GM13976 (cell line): ENCODE measurements at places on chromosomes 5 and 9.

GRCh38 chr5:150066901-150067396 is 19.4 kb downstream of the CSF1R start:
- DNase-seq = no peak

GRCh38 chr5:128799945-128800344 is 165.3 kb upstream of the SLC27A6 start:
- no peak for DNase-seq

DNA sequence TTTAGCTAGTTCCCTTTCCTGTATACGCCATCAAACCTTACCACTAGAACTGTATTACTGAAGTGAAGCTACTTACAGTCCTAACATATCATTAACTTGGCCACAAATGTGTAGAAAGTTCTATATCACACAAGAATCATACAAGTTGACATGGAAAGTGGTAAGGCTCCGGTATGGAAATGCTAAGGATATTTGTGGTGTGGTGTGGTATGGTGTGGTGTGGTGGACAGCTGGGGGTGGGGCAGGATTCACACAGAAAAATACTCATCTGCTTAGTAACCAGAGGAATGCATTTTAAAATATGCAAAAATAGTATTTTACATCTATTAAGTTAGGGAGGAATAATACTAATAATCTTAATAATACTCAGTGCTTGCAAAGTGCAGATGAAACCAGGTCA is 69.4 kb downstream of the TRPC7 start:
- no peak for DNase-seq

GRCh38 chr5:176995122-176995490 is 11.5 kb downstream of the UIMC1 start:
- no peak for DNase-seq

GRCh38 chr5:64384765-64385164 is 121.0 kb upstream of the RGS7BP start:
- peak; percentile 12 for DNase-seq

GRCh38 chr9:120434532-120434931 is 145.4 kb downstream of the CDK5RAP2 start:
- DNase-seq = no peak

- no peak for DNase-seq
These were observed 13.7 kb downstream of the PITX1 start for GRCh38 chr5:135020111-135020895.

- no peak for DNase-seq
These were observed 181.8 kb downstream of the ASTN2 start for GRCh38 chr9:117233016-117233415.

- no peak for DNase-seq
These were observed 114.0 kb downstream of the FBXO38 start for GRCh38 chr5:148497757-148498156.

- DNase-seq = no peak
These were observed 26.0 kb upstream of the FSD1L start for GRCh38 chr9:105421864-105422263.

GRCh38 chr5:126961702-126962101 is 68.7 kb downstream of the MARCHF3 start:
- DNase-seq = no peak

DNA sequence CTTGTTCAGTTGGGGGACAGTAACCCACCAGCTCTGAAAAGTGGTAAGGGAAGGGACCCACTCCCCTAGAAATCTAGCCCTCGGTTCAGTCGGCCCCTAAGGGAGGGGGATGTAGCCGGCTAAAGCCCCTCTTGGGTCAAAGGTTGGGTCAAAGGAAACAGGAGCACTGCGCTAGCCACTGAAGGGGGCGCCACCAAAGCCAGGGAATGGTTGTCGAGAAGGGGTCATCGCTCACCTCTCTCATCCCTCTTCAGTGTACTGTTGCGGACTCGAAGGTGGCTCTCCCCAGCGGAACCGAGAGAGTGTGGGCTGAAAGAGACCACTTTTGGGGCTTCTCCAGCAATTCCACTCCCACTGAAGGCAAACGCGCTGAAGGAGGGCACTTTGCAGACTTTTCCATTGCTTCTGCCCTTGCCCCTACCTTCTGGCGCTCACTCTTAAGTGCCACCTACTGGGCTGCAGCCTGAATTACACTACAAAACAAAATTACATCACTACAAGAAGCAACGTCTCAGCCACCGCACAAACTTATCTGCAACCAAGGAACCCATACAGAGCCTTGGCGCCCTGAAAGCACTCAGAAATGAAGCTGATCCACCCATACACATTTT is 396.9 kb downstream of the PDE4D start:
- DNase-seq = no peak

- DNase-seq = no peak
These were observed 255.8 kb downstream of the SLCO4C1 start for GRCh38 chr5:102040326-102040725.

DNA sequence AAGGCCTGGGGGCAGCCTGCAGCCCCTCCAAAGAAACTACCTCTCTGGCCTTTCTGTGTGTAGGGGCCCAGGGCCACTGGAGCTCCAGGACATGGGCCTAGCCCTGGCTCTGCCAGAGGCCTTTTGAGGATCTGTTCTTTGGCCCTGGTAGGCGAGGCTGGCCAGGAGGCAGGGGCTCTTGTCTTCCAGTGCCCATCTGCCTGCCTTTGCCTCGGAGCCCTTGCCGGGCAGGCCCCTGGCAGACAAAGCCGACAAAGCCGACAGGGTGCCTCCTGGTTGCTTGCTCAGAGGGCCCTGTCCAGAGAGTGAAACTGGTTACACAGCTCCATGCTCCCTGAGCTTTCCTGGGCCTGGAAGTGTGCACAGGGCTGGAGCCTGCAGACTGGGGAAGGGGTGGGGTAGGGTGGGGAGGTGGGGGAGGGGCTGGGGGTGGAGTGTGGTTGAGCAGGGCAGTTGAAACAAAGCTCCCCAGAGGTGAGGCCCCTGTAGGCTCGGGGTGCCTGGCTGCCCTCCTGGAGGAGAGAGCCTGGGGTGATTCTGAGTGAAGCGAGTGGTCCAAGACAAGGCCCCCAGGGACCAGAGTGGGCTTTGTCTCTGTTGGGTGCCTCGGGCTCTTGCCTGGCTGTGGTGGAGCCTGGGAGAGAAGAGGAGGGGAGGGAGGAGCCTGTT is 29.3 kb downstream of the PTPA start:
- no peak for DNase-seq

DNA sequence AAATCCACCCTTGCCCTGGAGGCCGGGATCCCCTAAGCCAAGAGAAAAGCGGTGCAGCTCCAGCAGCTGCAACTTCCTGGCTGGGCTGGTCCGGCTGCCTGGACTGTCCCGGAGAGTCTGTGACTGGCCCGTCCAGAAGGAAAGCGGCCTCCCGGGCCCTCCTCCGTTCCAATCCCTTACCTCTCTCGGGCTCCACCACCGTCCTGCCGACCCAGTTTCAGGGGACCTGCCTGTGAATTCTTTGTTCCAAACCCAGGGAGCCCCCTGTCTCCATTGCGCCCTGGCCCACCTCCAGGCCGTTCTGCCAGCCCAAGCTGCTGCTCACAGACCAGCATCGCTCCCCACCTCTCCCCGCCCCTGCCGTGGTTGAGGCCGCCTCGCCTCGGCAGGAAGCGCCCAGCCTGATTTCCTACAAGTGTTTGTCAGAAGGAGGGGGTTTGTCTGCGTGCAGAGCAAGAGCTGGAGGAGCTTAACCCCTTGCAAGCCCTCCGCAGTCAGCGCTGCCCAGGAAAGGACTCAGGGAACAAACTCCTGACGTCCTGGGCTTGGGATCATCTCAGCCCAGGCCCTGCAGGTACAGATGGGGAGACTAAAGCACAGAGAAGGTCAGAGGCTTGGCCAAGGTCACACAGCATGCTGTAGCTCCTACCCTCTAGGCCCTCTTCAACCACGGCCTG is at the start of gene AKNA:
Gene AKNA (minus strand): TSS at position 303 of the 677 bp plus-strand sequence. CDS start 6,649 bp downstream, outside the sequence.
- DNase-seq = peak; percentile 64

- peak; percentile 52 for DNase-seq
These were observed 43.8 kb downstream of the ANKRD33B start for GRCh38 chr5:10607666-10608073.

- DNase-seq = no peak
These were observed 490.2 kb upstream of the DAP start for GRCh38 chr5:11251247-11251646.

GRCh38 chr5:156835905-156836304 is 14.2 kb upstream of the PPP1R2B start:
- no peak for DNase-seq

- no peak for DNase-seq
These were observed 263.9 kb downstream of the ARRDC3 start for GRCh38 chr5:91119217-91119616.

DNA sequence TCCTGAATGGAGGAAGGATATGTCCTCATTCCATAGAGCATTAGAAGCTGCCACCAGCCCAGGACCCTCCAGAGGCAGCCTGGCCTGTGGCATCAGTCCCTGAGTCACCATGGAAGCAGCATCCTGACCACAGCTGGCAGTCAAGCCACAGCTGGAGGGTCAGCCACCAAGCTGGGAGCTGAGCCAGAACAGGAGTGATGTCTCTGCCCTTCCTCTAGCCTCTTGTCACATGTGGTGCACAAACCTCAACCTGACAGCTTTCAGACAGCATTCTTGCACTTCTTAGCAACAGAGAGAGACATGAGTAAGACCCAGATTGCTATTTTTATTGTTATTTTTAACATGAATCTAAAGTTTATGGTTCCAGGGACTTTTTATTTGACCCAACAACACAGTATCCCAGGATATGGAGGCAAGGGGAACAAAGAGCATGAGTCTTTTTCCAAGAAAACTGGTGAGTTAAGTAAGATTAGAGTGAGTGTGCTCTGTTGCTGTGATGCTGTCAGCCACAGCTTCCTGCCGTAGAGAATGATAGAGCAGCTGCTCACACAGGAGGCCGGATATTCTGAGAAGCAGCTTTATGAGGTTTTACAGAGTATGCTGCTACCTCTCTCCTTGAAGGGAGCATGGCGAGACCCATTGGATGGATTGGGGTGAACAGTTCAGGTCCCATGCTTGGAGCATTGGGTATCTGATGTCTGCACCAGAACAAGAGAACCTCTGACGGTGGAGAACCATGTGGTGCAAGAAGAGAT is 13.0 kb upstream of the CYFIP2 start:
- peak; percentile 61 for DNase-seq

DNA sequence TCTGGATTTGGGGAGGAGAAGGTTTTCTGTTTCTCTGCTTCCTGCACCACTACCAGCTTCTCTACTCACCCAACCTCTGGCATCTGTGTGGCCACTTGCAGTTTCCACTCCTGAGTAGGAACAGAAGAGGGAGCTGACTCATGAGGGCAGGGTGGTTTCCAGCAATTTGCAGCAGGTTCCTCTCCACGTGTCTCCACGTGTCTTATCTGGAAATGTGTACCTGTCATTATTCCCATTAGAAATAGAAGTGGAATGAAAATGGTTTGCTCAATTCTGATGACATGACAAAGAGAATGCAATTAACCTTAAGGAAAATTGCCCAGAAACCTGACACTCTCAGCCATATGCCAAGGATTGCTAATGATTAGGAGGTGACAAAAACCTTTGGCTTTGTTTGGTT is 33.0 kb downstream of the EGFLAM start:
- no peak for DNase-seq

DNA sequence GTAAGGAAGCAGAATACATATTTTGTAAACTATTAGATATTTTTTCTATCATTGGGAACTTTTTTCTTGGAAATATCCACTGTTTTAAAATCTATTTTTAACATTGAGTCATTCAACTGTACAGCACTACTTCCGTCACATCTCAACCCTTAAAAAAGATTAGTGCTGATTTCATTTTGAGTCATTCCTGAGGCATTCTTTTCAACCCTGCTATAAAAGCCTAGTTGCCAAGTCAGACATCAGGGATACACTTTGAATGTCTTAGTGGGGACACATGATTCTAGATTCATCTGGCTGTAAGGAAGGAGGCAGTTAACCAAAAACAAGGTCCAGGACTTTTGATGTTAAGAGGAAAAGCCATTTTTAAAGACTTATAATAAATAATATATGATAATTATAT is 160.9 kb downstream of the GIN1 start:
- no peak for DNase-seq

- no peak for DNase-seq
These were observed 333.2 kb upstream of the RFX3 start for GRCh38 chr9:3858961-3859360.

GRCh38 chr5:82982846-82983245 is 94.3 kb downstream of the TMEM167A start:
- DNase-seq = no peak

- no peak for DNase-seq
These were observed 108.1 kb downstream of the CACNA1B start for GRCh38 chr9:137985637-137986071.

GRCh38 chr9:20722221-20722620 is 38.2 kb downstream of the FOCAD start:
- no peak for DNase-seq

- DNase-seq = no peak
These were observed 602.9 kb upstream of the WWC1 start for GRCh38 chr5:167688341-167689130.

- no peak for DNase-seq
These were observed 9.4 kb upstream of the DDX41 start for GRCh38 chr5:177526191-177526590.

- DNase-seq = no peak
These were observed 451.3 kb downstream of the SEMA5A start for GRCh38 chr5:9094582-9094981.

GRCh38 chr9:18423791-18424531 is 50.0 kb upstream of the ADAMTSL1 start:
- DNase-seq = no peak

DNA sequence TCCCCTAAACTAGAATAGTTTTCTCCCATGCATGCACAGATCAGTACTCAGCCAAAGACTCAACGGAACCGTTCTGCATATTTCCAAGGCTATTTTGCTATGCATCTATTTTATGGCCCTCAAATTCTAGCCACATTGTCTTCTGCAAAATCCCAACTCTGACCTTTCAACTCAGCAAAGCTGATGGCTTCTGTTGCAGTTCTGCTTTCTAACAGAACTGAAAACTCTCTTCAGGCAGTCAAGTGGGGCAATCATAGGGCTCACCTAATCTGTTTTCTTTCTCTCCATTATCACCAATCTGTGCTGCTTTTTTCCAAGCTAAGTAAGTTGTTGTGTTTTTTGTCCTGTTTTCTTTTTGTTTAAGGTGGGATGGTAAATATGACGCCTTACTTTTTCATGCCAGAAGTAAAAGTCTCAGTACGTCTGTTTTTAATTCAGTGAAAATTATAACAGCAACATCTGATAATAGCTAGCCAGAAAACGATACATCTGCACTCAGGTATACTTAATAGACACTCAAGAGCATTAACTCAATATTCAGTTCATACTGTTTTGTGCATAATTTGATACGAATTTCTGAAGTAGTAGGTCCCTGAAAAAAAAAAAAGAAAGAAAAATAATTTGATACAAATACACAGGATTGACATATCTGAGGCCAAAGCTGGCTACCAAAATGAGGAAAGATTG is 454.3 kb downstream of the TLE1 start:
- DNase-seq = no peak

GRCh38 chr5:132365213-132365612 is 4.3 kb upstream of the SLC22A5 start:
- DNase-seq = no peak

DNA sequence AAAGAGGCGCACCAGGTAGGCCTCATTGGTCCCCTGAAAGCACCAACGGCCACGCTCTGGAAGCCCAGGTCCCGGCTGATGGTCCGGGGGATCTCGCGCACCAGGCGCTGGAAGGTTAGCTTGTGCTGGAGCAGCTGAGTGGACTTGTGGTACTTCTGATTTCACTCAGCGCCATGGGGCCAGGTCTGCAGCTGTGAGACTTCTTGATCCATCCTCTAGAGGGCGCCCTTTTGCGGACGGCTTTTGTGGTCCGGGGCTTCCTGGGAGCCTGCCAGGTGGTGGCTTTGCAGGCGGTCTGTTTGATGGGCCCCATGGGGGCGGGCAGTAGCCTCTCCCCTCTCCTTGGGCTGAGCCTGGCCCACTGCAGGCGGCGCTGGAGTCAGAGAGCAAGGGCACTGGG is 10.4 kb downstream of the TAF11L12 start:
- peak; percentile 12 for DNase-seq
